IMR-90 (cell line): ENCODE measurements at places on chromosomes 12 and 14. TPM values are rescaled to one million over a fixed set of nuclear protein-coding genes. Genes with fewer than 3 reads are reported as not detected.

PPP4R4 gene
- polyA plus RNA-seq = 0.13 and 0.17 TPM in 2 replicates

- DNase-seq = no peak
Observed at GRCh38 chr14:76282581-76282980, 93.4 kb upstream of the ESRRB start.

DNA sequence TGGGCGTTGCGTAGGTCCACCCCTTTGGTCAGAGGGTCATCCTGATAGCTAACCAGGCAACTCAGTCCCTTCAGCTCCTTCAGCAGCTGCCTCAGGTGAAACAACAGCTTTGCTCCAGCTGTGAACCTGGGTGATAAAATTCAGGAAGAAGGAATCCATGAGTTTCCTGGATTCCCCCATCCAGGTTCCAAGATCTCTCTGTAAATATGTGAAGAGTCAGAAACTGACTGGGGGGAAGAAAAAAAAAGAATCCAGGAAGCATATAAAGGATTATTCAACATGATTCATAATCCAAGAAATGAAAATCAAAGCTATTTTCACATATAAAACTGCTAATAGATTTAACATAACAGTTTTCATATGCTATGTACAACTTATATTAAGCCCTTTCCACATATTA is 8.6 kb downstream of the STAT2 start:
- no peak for DNase-seq

MAPK1IP1L gene
- polyA plus RNA-seq = 168 and 201 TPM in 2 replicates

DNA sequence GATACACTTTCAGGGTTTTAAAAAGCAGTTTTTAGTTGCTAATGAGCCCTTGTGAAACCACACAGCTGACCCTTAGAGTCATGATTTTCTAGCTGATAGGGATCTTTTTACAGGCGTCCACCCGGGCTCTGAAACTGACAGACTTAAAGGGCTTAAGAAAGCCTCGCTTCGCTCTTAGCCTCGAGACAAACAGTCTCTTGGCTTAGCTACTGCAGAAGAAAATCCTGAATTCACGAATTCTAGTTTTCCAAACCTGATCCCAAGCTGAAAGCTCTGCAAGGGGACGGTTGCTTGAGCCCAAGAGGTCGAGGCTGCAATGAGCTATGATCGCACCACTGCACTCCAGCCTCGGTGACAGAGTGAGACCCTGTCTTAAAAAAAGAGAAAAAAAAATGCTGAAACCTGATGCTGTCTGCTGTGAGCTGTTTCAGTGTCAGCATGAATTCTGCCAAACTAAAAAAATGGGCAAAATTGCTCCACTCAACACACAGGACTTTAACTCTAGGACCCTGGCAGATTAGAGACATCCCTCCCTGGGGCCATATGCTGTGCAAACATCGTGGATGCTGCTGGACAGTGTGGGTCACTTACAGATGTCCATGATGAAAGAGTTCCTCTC is 3.1 kb upstream of the HPD start:
- DNase-seq = peak; percentile 38

GRCh38 chr12:130552483-130552996 is 163.6 kb downstream of the RIMBP2 start:
- no peak for DNase-seq

GRCh38 chr14:45838597-45838996 is 585.6 kb upstream of the MIS18BP1 start:
- no peak for DNase-seq

ASIC1 gene
- 9.5 and 9.9 TPM in 2 replicates for polyA plus RNA-seq
